ENCODE measurements at places on chromosomes 4 and X. TPM values are rescaled to one million over a fixed set of nuclear protein-coding genes. Genes with fewer than 3 reads are reported as not detected.

The RTL9 gene
- total RNA-seq = not detected

The GPC4 gene
- total RNA-seq = 80.6 TPM

The CDX4 gene
- total RNA-seq = not detected

DNA sequence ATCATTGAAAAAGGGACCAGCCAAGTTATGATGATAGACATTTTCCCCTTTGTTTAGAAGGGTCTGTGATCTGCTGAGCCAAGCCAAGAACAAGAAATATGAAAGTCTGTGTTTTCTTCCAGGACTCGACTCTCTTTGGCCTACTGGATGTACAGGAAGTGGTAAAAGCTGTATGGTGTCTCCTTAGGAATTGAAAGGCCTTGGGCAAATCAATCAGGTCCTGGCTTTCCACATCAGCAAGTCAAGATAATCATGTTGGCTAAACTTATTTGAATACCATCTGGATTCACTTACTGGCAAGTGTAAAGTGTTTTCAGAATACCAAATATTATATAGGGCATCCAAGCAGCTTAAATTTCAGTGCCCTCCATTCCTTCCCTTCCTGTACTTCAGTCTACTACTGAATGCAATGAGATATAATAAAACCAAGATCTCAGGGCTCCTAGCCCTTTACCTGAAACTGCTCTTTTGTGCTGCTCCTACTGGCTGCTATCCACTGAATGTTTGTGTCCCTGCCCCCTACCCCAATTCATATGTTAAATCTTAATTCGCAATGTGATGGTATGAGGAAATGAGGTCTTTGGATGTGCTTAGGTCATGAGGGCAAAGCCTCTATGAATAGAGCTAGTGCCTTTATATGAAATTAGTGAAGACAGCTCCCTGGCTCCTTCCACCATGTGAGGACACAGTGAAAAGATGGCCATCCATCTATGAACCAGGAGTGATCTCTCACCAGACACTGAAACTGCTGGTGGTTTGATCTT, 578.0 kb downstream of the SPRY1 start:
- no peak for DNase-seq

DNA sequence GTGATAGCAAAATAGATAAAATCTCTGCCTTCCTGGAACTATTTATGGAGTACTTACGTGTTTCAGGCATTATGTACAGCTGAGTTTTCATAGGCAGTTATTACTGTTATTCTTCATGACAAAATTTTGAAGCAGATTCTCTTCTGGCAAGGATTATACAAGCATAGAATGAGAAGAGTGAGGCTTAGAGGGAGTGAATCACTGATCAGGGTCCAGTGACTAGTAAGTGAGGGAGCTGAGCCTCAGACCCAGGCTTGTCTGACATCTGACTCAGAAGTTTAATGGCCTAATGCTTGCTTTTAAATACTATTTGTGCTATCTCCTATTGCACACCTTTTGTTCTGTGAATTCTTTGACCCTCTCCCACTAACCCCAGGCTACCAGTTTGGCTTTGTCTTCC, 110.6 kb downstream of the DTHD1 start:
- peak; percentile 47 for DNase-seq

DNA sequence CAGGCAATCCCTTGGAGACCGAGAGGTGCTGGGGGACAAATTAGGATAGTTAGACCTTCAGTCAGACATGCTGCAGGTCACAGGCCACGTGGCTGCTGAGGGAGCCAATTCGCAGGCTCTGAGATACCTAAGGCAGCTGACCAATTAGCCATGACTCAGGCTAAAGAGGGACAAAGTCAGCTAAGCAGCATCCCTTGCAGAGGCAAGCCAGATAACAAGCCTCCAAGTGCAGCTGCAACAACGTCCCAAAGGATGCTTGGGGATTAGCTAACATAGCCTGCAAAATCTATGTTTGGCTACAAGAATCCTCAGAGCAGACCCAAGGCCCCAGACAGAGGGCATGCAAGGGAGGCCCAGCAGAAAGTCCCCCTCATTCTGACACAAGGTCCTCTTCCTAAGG, 93.5 kb downstream of the SEL1L3 start:
- no peak for DNase-seq
